ENCODE measurements at places on chromosomes 5 and 9. TPM values are rescaled to one million over a fixed set of nuclear protein-coding genes. Genes with fewer than 3 reads are reported as not detected.

Gene PCDHA3
- total RNA-seq: 21.2 TPM

Gene C1QTNF2
- 3.1 TPM for total RNA-seq

Gene ZNF366
- 0.94 TPM for total RNA-seq

Gene PCDHA11
- 38.8 TPM for total RNA-seq

Gene YTHDC2
- 63.2 TPM for total RNA-seq

Gene NACC2
- total RNA-seq: 5.9 TPM

Gene RGS3
- 12.8 TPM for total RNA-seq

Gene UNC13B
- total RNA-seq: 12.3 TPM

Gene HNRNPAB
- 45.5 TPM for total RNA-seq

Gene PTGES2
- total RNA-seq: 39.5 TPM

Gene ADAMTSL1
- 7.3 TPM for total RNA-seq

Gene AK3
- total RNA-seq: 33.1 TPM

Gene PCSK1
- 1.6 TPM for total RNA-seq

Gene IL9
- total RNA-seq: not detected

Gene ADAMTS12
- 1.2 TPM for total RNA-seq

Measured in occipital lobe (tissue), 3 donors.